ENCODE measurements at places on chromosomes 7 and 10. TPM values are rescaled to one million over a fixed set of nuclear protein-coding genes. Genes with fewer than 3 reads are reported as not detected.

- no peak for DNase-seq
Measured at GRCh38 chr10:33800986-33801385, 466.5 kb upstream of the NRP1 start.

GRCh38 chr10:97278491-97278989 lies 13.9 kb downstream of the ARHGAP19 start:
- DNase-seq = no peak

Gene HTR7
- not detected for total RNA-seq

GRCh38 chr10:96124230-96125141 lies 5.6 kb upstream of the ZNF518A start:
- DNase-seq = no peak

DNA sequence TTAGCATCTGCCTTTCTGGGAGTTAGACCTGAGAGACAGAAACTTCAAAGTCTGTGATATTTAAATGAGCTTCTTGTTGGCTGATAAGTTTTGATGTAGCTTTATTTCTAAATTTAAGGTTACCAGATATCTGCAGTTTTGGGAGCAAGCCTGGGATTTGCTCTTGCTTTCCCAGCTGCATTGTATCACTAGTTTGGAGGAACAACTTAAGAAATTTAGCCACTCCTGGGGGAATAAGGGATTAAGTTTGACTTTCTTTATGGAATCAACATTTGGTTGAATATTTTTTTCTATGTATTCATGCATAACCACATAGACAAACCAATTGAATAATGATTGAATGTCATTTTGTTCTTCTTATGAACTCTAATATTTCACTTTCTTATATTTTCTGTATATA lies 178.6 kb downstream of the POLR1F start:
- DNase-seq = no peak

DNA sequence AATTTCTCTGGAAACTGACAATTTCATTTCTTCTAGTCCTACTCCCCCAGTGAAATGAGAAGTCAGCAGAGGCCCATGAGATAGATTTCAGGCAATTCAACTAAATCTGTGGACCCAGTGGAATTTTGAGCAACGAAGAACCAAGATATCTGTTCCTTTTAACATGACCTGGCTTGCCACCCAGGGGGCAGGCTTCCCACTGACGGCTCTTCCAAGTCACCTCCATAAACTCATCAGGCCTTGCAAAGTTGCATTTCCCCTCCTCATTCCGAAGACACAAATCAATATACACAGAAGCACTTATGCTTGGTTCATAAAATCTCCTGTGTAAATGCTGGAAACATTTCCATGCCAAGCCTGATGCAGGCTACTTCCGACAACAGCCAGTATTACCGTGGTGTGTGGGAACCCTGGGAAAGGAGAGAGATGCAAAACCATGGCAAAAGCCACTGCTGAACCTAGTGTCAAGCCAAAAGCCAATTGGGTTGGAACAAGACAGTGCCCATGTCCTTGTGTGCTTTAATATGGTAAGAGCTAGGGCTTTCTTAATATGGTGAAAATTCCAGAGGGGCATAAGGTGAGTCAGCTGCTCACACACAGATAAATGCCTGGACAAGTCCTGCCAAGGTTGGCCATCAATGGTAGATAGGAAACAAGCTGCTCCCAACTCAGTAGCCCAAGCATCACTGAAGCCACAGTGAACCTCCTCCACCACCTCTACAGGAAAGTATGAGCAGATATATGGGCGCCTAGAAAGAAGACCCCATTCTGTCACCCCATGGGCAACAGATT lies 1.6 kb downstream of the FRMD4A start:
- no peak for DNase-seq

Gene MRLN
- total RNA-seq = not detected

- no peak for DNase-seq
Measured at GRCh38 chr7:74230446-74231231, 20.8 kb downstream of the LAT2 start.

- no peak for DNase-seq
Measured at GRCh38 chr10:99860466-99860865, 78.0 kb downstream of the ABCC2 start.
